ENCODE measurements at places on chromosomes 1 and 21.

DNA sequence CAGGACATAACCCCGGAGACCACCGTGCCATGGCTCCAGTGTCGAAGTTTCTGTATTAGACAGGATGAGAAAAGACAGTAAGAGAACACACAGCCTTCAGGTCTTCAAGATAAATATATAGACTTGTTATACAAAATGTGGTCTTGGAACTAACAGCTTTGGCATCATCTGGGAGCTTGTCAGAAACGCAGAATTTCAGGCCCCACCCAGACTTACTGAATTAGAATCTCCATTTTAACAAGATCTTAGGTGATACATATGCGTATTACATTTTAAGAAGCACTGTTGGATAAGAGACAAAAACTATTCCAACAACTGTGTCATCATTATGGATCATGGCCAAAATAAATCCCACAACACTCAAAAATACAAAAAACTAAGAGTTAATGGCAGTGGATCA, 239.3 kb downstream of the ASTN1 start:
- DNase-seq = no peak

DNA sequence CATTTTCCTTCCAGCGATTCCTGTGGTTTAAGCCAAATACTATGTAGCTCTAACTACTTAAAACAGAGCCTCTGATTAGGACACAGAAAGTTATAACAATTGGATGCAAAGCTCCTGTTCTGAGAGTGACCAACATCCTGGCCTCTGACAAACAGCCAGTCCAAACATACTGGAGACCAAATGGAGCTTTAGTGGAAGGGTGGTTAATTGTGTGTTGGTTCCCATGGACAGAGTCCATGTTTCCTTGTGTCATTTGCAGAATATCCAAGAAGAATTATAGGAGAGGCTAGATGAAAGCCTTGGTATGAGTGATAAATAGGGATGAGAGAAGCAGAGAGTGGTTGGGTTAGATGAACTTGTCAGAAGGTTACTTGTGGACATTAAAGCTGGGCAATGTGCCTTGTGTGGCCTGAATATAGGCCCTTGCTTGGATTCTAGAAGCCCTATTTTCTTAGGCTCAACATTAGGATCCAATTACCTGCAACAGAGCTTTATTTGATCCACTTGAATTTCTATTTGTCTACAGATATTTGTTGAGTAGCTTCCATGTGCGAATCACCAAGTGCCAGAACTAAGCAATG, 180.5 kb upstream of the GORAB start:
- no peak for DNase-seq

DNA sequence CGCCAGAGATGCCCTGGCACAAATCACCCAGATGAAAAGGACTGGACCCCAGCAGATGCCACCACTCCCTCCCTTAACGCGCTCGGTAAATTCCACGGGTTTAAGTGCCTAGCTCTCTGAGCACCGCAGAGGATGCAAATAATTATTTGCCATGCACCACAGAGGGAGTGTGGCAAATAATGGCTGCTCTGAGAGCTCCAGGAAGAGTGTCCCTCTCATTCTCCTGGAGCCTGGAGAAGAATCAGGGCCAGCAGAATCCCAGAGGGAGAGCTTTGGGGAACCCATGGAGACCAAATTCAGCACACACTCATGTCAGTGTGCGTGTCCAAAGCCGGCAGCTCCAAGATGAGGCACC, 667 bp downstream of the HHIPL2 start:
- DNase-seq = no peak

DNA sequence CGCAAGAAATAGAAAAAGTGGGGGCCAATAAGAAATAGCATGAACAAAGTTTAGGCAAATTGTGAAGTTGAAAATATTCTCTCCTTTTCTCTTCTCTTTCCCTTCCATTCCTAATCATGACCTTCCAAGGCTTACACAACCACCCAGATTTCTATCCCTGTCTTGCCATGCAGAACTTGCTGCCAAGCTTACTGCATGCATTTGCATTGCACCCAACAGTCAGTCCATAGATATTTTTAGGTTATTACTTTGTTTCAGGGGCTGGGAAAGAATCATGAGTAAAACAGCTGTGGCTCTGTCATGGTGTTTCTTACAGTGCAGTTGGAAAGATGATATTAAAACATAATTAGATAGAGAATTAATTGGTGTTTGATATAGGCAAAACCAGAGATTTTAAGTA, 219.4 kb downstream of the PTGER3 start:
- no peak for DNase-seq

DNA sequence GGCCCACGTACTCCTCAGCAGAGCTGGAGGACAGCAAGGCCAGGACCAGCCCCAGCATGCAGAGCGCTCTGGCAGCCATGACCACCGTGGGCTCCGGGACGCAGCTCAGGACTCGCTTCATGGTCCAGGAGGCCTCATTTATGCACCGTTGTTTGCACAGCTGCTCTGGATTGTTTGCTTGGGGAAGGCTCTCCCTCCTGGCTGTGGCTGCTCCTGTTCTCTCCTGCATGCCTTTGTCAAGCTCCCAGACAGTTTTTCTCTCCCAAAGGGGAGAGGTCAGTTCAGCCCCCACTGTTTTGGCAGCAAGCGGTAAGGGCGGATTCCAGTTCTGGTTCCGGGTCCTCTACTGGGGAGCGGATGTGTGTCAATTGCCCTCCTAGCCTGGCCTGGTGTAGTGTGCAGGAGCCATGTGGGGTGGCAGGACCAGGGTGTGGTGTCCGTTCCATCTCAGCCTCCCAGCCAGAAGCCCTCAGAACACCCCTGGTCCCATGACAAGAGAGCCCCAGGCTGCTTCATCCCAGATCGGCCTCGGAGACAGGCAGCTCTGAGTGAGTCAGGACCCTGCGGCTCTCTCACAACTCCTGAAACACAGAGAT, at the start of gene TFF3:
Gene TFF3 (minus strand): TSS at position 114 of the 596 bp plus-strand sequence. CDS start 35 bp downstream, at position 79.
- DNase-seq = peak; percentile 47

GRCh38 chr1:216458812-216459211, 35.6 kb upstream of the USH2A start:
- no peak for DNase-seq

GRCh38 chr1:41122851-41123518, 101.5 kb upstream of the SLFNL1 start:
- no peak for DNase-seq

GRCh38 chr1:202275061-202275770, 66.5 kb downstream of the UBE2T start:
- DNase-seq = peak; percentile 19

DNA sequence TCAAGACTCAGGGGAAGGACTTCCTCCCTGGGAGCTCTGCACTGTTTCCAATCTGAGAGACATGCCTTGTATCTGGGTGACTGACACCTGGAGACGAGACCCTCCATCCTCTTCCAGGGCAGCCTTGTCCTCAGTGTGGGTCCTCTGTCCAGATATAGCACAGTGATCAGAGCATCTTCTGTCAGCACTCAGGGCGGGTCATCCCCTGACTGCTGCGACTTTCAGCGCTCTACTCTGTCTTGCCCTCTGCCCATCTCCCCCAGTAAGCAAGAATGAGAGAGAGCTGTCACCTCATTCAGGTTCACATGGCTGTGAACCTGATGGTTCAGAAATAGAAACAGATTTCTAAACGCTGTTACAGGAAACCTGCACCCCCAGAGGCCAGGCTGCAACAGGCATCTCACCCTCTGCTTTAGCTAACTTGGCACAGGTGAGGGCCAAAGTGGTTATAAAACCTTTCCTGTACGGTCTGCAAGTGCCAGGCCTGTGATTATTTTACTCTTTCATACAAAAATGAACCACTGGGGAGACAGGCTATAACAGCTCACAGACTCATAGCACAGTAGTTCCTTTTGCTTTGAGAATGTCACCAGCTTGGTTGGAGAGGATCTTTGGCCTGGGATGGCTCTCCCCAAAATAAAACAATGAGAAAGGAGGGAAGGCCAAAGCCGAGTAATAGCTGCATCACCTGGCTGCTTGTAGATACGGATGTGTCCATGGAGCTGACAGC, 11.4 kb upstream of the TENT5C start:
- peak; percentile 22 for DNase-seq

GRCh38 chr21:43741423-43742096, 22.6 kb downstream of the PDXK start:
- DNase-seq = no peak

DNA sequence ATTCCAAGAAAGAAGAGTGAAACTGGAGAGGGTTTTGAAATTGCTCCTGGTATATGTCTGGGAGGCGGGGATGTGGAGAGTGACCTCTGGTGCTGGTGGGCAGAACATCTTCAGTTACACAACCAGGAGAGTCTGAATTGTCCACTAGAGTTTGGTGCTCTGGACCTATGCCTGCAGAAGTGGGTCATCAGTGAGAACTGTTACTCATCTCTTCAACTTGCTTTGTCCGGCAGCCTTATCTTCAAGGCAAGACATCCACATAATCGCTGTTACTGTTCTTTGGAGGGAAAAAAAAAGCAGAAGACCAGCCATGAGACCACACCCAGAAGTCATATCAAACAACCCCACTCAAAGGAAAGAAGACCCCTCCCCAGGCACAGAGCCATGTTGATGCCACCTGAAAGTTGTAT, 14.9 kb downstream of the SH2D1B start:
- no peak for DNase-seq

DNA sequence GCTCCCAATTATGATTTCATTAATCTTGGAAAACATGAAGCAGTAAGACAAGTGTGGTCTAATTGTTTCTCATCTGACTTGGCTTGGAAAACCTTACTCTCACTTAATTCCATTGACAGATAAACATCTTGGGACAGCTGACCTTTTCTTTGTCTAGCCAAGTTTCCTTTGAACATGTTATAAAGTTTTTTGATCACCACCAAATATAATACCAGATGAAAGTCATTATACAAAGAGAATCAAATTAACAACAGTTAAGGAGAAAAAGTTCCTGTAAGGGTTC, 50.2 kb downstream of the ALG14 start:
- DNase-seq = no peak

GRCh38 chr1:89706700-89707012, 73.7 kb downstream of the LRRC8C start:
- no peak for DNase-seq

- peak; percentile 25 for DNase-seq
These were observed 433.6 kb downstream of the PTPRU start for GRCh38 chr1:29669912-29670311.

GRCh38 chr1:174448974-174449373, 1.2 kb downstream of the GPR52 start:
- DNase-seq = no peak

- no peak for DNase-seq
These were observed 185.5 kb upstream of the ZC3H12A start for GRCh38 chr1:37288900-37289299.

- DNase-seq = no peak
These were observed 42.2 kb upstream of the TRABD2B start for GRCh38 chr1:48039088-48040054.

DNA sequence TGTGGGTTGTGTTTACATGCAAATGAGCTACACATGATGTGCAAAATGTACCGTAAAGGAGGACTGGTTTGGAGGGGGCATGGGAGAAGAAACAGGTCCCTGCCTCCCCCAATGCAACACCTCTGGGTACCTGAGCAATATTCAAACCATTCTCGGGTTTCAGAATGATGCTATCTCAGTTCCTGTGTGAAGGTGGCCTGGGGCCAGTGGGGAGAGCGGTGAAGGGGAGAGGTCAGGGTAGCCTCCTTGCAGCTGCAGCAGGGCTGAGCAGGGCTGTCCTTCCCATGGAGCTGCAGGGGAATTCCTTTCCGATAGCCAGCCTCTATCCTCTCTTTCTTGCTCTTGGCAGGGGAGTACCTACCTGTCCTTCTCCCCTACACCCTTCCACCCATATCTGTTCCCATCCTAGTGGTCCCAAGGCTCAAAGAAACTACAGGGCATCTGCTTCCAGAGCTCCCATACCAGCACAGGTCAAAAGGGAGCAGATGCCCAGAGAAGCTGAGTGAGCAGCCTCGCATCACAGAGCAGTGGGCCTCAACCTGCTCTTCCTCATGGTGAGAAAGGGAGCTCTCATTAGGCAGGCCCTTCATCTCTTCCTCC, 11.9 kb downstream of the MEF2D start:
- DNase-seq = no peak

- no peak for DNase-seq
These were observed 173.8 kb downstream of the RASAL2 start for GRCh38 chr1:178267646-178268094.

DNA sequence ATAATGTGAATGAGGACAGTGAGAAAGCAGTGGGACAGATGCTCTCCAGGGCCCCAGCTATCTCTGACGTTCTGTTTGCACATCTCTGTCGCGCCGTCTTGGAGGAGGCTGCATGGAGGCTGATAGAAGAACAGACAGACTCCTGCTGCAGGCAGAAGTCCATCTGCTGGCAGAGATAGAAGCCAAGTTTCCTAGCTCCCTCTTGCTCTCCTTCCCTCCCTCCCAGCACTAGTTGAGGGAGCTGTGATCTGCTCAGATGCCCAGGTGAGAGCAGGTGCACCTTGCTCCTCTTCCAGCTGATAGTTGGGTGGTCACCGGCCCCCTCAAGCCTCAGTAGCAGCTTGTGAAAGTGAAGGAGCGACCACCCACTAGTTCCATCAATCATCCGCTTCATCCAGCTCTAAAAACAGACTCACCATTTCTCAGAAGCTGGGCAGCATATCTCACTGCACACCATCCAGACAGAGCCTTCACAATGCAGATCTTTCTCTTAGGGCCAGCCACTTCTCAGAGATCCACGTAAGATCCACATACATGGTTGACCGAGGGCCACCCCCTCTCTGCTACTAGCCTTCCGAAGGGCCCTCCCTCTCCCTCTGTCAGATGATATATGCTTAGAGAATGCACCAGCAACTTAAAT, 12.9 kb downstream of the LRRN2 start:
- no peak for DNase-seq

- no peak for DNase-seq
These were observed 41.6 kb upstream of the EDN2 start for GRCh38 chr1:41525891-41526587.

DNA sequence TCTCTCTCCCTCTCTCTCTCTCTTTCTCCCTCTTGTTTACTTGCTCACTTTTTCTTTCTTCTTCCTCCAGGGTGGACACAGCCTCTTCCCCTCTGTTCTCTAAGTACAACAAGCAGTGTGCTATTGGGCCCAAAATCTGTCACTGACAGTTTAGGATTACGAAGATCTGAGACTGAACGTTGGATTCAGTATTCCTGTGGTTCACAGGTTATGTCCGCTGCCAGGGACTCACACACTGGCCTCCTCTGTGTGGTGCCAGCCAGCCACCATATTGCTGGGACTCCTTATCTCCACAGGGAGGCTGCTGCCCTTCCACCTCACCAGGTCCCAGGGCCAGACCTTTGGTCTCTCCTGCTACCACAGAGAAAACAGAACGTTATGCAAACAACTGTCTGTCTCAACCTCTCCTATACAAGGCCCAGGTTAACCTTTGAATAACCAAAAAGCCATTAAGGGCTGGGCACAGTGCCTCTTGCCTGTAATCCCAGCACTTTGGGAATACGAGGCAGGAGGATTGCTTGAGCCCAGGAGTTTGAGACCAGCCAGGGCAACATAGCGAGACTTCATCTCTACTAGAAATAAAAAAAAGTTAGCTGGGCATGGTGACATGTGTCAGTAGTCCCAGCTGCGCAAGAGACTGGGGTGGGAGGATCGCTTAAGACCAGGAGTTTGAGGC, 171.9 kb upstream of the RAB4A start:
- DNase-seq = peak; percentile 9

GRCh38 chr1:38327559-38327973, 281.0 kb upstream of the POU3F1 start:
- no peak for DNase-seq
